ENCODE measurements at places on chromosomes 5 and 9. TPM values are rescaled to one million over a fixed set of nuclear protein-coding genes. Genes with fewer than 3 reads are reported as not detected.

The GPR21 gene
- total RNA-seq = not detected

DNA sequence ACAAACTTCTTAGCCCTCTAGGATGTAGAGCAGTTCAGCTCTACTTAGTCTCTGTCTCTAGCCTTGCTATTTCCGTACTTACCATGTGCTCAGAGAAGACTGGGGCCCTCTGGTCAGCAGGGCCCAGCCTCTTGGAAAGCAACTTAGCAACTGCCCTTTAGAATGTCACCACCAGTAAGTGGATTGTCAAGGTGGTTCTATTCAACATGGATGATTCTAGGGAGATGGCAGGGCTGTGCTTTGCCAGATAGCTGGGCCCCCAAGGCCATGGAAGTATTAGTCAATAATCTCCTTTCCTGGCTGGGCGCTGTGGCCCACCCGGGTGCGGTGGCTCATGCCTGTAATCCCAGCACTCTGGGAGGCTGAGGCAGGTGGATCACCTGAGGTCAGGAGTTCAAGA lies 177.6 kb upstream of the MVB12B start:
- H3K27ac ChIP-seq = no peak overlapping the region
- no peaks in the 10 kb centered on the region for H3K4me1 ChIP-seq
- peak; percentile 1 for DNase-seq
- no peaks in the 10 kb centered on the region for H3K36me3 ChIP-seq
- H3K27me3 ChIP-seq = no peaks in the 10 kb centered on the region
- no peak overlapping the region for H3K4me3 ChIP-seq

DNA sequence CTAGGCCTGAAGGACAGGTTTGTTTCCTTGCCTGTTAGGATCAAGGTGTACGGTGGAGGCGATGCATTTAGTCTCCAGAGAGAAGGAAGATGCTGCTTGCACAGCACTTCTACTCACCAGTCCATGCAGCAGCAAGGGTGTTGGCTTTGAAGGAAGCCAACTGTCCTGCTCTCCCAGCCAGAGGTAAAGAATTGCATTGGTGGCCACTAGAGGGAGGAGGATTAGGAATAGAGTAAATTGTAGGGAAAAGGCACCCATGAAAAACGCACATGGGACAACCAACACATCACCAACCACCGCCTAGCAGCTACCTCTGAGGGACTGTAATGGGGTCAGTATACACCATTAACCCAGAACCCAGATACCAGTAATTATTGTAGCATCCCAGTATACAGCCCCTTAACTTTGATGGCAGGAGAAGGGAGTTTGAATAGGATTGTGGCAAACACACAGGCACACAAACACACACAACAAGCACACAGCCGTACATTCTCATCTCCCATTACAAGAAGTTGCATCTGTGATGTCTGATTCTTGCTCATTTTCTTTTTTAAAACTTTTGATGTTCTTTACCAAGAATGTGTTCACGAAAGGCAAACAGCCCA lies 267.7 kb downstream of the ADAMTS6 start:
- H3K27ac ChIP-seq = no peak overlapping the region
- H3K4me3 ChIP-seq = no peak overlapping the region
- DNase-seq = no peak
- no peaks in the 10 kb centered on the region for H3K36me3 ChIP-seq
- H3K27me3 ChIP-seq = no peaks in the 10 kb centered on the region

GRCh38 chr5:14937254-14937653 lies 65.7 kb upstream of the ANKH start:
- H3K36me3 ChIP-seq = no peaks in the 10 kb centered on the region
- H3K27me3 ChIP-seq = no peaks in the 10 kb centered on the region
- H3K4me1 ChIP-seq = no peaks in the 10 kb centered on the region
- H3K27ac ChIP-seq = no peak overlapping the region
- DNase-seq = no peak

GRCh38 chr5:143714629-143715028 lies 97.3 kb upstream of the HMHB1 start:
- H3K36me3 ChIP-seq = no peaks in the 10 kb centered on the region
- H3K4me1 ChIP-seq = peaks cover 2% of the 10 kb centered on the region
- no peak overlapping the region for H3K4me3 ChIP-seq
- H3K27me3 ChIP-seq = no peaks in the 10 kb centered on the region
- H3K27ac ChIP-seq = no peak overlapping the region
- no peak for DNase-seq

DNA sequence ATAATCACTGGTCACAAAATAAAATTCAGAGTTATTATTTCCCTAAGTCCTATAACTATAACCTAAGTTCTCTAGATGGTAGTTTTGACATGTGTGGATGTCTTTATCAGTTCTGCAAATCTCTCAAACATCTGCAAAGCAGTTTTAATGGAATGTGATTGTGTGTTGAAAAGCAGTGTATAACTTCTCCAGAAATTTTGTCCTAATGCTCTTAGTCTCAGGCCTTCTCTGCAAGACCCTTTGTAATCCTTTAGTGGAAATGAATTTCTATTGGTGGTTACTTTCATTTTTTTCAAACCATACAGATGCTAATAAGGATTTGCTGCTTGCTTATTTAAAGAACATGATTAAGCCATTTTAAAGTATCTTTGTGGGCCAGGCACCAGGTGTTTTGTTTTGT lies 75.5 kb upstream of the LHFPL2 start:
- H3K27ac ChIP-seq = no peak overlapping the region
- DNase-seq = no peak
- H3K4me3 ChIP-seq = no peak overlapping the region
- no peaks in the 10 kb centered on the region for H3K4me1 ChIP-seq
- no peaks in the 10 kb centered on the region for H3K36me3 ChIP-seq
- H3K27me3 ChIP-seq = no peaks in the 10 kb centered on the region

DNA sequence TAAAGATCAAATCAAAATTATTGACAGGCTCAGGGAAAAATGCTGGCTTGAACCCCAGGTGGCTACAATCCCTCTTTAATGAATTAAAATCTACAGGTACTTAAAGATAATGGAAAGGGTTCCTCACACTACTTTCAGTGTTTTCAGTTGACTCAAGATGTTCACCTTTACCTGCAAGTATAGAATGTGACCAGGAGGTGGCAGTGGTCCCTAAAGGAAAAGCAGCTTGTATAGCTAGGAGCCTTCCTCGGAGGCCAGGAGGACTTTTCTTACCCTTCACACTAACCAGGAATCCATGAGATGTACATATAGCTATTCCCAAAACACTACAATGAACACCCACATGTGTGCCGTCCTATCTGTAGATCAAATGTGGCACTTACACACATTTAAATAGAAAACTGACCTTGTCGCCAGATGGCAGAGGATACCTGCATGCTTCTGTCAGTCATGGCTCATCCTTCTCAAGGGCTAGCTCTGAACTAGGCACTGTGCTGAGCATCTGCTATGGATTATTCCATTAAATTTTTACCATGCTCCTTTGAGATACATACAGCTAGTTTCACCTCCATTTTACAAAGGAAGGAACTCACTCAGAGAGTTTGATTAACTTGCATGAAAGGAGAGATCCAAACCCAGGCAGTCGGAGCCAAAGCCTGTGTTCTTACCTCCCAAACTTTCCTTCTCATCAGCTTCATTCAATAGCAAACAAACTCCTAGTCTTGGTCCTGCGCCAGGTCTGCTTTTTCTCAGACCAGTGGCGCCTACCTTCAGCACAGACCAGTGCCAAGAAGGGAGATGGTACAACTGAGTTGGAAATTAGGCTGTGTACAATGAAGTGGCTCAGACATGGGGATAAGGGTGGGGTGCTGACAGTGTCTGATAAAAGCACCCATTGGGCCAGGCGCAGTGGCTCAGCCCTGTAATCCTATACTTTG lies 24.5 kb downstream of the C9orf152 start:
- H3K4me1 ChIP-seq = no peaks in the 10 kb centered on the region
- peak; percentile 48 for DNase-seq
- no peak overlapping the region for H3K27ac ChIP-seq

DNA sequence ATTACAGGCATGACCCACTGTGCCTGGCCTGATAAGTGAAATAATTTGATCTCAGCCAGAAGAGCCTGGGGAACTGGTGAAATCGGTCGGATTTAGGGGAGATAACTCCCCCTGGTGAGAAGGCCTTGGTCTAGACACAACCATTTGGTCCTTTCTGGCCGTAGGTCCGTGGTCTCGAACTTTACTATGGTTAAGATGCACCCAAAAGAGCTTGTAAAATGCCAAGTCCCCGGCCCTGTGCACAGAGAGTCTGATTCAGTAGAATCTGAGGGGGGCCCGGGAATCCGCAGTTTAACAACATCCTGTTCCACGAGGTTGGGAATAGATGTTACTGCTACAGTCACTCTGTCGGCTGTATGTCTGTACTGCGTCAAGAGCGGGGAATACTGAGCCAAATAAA lies 140.7 kb downstream of the C9orf50 start:
- peak; percentile 37 for DNase-seq
- no peak overlapping the region for H3K4me3 ChIP-seq
- peak overlapping the region; percentile 100 for H3K27ac ChIP-seq
